Karpas-422 (cell line): ENCODE measurements at places on chromosomes 7 and 10.

DNA sequence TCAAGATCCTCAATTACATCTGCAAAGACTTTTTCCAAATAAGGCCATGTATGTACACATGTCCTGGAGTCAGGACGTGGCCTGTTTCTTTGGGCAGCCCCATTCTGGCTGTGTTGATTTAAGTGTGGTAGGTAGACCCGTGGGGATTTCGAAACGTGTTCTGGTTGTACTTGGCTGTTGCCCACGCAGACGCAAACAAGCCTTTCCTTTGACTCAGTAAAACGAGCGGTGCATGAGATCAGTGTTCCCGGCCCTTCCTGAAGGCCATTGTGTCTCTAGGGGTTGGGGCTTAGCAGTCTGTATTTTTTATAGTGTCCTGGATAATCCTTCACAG is 64.8 kb upstream of the DNAJB6 start:
- no peak for DNase-seq

DNA sequence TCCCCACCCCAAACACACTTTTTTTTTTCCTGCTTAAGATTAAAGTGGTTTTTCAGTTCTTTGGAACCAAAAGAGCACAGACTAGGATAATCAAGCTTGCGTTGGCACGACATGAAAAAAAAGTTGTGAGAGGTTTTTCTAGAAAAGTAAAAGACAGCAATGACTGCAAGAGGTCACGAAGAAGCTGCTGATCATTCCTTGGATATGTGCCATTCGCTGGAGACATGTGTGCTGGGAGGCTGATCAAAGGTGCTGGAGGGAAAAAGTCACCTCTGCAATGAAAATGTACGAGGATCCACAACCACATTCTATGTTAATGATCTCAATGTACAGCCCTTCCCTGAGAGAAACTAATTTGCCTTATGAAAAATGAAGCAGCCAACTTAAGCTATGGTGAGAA is 5.4 kb downstream of the AKR1B1 start:
- no peak for DNase-seq

DNA sequence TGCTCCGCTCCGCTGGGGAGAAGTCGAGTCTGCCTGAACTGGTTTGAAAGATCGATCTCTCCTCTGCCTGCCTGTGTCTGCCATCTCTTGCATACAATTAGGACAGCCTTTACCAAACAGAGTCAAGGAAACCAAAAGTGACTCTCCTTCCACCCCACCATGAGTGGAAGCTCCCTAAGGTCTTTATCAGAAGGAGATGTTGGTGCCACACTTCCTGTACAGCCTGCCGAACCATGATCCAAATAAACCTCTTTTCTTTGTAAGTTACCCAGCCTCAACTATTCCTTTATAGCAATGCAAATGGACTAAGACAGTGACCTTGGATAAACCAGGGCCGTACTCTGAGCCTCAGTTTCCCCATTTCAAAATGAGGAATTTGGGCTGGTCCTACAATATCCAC is 106.3 kb upstream of the GDF10 start:
- DNase-seq = no peak

- DNase-seq = no peak
These were observed 106.4 kb downstream of the CAMK1D start for GRCh38 chr10:12455766-12456165.

GRCh38 chr10:118107040-118107439 is 60.3 kb upstream of the RAB11FIP2 start:
- no peak for DNase-seq

DNA sequence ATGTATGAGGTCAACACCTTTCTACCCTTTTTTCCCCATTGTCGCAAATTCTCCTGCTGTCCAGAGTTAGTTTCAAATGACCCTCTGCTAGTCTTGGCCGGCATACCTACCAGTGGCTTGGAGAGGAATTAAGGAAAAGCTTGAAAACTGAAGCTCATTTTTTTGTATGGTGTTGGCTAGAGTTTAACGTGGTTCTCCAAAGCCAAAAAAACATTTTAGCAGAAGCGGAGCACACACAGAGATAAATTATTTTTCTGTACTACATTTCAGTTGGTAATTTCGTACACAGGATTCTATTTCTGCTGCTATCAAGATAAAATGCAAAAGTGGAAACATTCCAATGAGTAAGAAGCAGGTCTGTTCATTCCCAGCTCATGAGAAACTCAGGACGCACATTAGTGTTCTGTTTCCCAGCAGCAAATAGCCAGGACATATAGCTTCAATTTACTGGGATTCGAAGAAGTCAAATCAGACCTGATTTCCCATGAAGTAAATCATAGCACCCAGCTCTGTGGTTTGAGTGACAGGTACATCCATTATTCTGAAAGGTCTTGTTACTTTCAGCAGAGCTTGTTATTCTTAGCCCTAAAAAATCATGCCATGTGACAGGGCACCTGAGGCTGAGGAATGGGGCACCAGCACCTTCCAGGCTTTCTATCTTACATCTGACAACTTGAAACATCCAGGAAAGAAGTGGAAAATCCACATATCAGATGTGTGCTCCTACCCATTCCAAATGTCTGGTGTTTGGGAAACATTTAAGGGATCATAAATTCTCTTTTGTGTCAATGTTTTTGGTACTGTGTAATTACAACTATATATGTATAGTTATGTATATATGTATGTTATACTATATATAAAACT is 215.9 kb upstream of the C7orf33 start:
- DNase-seq = no peak

GRCh38 chr10:128896116-128896795 is 570.8 kb upstream of the MGMT start:
- DNase-seq = no peak

DNA sequence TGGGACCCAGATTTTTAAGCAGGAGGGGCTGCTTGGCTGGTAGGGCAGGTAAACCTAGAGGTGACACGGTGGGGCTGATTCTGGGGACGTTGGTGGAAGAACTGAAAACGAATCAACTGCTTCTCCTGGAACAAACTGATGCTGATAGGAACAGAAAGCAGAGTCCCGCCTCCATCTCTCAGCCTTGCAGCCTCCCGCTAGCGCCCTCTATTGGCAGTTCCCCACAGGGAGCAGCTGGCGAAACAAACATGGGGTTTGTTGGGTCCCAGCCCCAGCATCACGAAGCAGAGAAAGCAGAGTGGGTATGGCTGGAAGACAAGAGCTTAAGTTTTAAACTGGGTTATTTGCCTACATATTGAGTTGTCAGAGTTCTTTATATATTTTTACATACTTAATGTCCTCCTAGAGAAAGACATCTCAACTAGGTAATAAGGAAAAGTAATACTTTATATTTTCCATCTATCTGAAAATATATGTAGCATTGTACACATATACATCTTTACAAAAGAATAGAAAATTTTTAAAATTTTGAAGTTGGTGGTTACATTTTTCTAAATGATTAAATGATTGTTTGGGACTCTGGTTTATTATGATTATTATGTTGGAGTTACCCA is 42.3 kb upstream of the FOXI2 start:
- DNase-seq = peak; percentile 92

DNA sequence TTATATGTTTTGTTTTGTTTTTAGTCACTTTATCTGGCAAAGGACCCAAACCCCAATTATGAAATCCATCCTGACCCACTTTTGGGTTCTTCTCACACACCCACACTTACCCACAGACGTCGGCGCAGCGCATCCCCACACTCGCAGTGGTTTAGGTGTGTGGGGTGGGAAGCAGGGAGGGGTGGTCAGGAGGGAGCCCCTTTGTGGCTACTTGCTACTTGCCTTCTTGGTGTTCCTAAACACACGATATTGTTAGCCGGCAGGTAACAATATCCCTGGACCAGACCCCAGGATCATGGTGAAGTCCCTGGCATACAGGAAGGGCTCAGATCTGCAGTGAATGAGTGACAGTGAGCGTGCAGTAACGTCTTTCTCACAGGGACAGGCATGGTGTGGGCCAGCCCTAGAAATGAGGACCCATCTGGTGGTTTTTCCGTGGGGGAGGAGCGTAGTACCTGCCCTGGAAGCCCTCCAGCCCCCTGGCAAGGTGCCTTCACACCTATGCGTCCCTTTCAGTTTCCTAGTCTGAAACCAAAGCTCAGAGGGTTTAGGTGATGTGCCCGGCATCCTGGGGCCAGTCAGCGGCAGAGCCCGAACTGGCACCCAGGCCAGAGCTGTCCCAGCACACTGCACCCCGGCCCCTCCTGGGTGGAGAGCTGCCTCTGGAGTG is 4.4 kb downstream of the SPOCK2 start:
- DNase-seq = no peak

- no peak for DNase-seq
These were observed 7.0 kb upstream of the SFMBT2 start for GRCh38 chr10:7417807-7418206.

DNA sequence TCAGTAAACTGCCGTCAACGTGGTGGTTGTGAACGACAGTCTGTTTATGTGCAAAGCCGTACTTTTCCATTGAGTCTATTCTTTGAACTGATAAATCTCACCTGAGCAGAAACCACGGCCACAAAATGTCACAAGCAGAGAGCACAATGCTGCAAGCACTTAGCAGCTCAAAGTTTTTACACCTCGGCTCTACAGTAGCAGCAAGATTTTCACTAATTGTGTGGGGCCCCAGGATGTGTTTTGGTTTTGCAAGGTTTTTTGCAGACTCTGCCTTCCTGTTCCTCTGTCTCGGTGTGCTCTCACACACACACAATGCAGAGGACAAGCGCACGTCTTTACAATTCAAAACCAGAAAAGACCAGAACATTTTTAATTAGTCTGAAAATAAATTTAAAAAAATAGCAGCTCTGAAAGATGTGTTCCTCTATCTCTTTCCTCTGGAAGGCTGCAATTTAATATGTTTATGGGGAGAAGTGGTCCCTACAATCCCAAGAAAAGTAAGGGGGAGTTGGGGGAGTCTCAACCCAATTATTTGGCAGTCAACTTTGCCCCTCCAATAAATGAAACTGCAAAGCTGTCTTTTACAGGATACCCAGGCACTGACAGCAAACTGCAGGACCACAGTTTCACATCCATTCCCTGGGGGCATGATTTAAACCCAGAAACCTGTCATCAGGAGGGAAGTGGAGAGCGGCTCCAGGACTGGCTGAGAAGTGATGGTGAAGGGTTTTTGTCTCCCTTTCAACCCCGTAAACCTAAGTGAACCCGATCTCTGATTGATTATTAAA is 73.8 kb upstream of the SFMBT2 start:
- peak; percentile 95 for DNase-seq

GRCh38 chr10:118666350-118666749 is 70.9 kb upstream of the PRLHR start:
- no peak for DNase-seq

DNA sequence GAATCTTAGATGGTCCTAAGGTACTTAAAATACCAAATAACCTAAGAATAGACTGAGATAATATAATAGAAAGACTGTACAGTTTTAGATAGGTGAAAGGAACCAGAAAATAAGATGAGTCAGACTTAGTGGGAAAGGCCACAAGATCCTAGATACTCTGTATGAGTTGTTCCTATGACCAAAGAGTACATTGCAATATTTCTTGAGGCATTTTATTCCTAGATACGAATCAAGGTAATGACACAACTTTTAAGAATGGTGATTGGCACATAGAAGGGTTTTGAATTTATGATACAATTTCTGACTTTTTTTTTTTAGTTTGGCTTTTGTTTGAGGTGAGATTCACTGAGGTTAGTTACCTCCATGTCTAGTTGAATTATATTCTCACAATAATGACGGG is 30.2 kb downstream of the MGAM start:
- no peak for DNase-seq

DNA sequence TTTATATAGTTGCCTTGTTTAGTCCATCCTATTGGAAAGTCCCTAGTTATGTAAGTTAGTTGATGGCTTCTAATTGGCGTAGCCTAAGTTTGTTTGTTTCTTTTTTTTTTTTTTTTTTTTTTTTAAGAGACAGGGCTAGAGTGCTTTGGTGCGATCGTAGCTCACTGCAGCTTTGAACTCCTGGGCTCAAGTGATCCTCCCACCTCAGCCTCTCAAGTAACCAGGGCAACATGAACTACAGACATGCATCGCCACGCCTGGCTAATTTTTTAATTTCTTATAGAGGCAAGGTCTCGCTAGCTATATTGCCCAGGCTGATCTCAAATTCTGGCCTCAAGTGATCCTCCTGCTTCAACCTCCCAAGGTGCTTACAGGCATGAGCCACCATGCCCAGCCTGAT is 7.1 kb downstream of the CSGALNACT2 start:
- DNase-seq = no peak

DNA sequence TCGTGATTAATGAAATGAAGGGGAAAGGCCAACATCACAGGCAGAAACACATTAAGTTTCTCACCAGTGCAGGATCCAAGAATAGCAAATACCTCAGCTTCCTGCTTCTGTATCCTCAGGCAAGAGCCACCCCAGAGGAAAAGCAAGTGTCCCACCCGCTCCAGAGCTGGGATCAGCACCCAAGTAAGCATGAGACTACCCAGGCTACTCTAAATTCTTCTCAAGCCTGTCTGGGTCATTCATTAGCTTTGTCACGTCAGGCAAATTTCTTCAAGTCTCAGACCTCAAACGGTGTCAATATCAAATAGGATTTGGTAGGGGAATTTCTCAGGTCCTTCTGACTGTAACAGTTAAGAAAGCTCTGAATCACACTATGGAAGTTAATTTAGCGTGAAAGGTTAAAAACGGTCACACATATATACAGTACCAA is 59.0 kb downstream of the GNA12 start:
- DNase-seq = no peak
